Right hindlimb (tissue), 1 donor: ENCODE measurements at places on chromosomes 1 and 21.
A peak's percentile ranks its signal among the peaks of the same experiment; 100 is the strongest.

- peak; percentile 71 for DNase-seq
Measured at GRCh38 chr21:31604591-31605190, 54.8 kb upstream of the SOD1 start.

- DNase-seq: peak; percentile 47
Measured at GRCh38 chr21:43985690-43986251, 26.3 kb upstream of the TRAPPC10 start.

- no peak for DNase-seq
Measured at GRCh38 chr1:9331558-9332346, 39.1 kb downstream of the SPSB1 start.

- peak; percentile 87 for DNase-seq
Measured at GRCh38 chr1:82586473-82586872, 785.7 kb downstream of the ADGRL2 start.

DNA sequence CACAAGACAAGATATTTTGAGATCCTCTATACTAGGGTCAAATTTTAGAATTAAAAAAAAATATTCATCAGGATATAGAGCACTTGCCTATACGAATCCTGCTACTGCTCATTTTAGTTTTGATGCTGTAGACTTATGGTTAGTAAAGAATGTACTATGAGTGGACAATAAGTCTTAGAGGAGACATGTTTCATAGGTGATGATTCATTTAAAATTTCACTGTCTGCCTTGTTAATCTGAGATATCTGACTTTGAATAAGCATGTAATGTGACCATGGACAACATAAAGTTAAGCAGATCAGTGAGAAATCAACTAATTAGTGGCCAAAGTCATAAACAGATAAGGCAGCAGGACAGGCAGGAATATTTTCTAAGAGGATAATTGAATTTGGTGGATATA, 106.8 kb upstream of the HP1BP3 start:
- no peak for DNase-seq

- no peak for DNase-seq
Measured at GRCh38 chr1:19646377-19647319, 2.5 kb downstream of the NBL1 start.

DNA sequence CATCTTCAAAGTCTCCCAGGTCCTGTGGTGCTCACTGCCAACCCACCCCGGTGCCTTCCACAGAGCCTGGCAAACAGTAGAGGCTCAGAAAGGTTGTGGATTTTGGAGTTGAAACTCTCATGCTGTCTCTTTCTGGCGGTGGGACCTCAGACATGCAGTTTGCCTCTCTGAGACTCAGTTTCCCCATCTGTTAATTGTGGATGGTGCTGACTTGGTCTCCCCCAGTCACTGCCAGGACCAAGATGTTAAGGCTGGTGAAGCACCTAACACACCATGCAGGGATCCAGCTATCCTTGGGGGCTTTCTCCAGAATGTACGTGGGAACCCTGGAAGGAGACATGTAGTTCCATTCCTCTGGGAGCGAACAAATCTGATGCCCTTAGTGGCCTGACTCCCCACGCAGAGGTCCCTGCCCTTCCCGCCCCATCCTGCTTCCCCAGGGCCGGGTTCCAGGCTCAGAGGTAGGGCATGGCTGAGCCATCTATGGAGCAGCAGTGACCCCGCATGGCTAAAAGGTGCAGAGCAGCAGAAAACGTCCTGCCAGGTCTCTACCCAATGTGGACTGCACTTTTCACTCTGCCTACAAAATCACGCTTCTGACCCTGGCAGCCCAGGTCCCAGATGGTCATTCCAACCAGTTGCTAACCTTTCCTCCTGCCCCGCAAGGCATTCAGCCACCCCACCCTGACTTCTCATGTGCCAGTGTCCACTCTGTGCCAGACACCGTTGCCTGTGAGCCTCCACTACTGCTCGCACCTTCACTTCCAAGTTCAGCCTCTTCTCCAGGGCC, 9.2 kb upstream of the TTC22 start:
- peak; percentile 71 for DNase-seq

DNA sequence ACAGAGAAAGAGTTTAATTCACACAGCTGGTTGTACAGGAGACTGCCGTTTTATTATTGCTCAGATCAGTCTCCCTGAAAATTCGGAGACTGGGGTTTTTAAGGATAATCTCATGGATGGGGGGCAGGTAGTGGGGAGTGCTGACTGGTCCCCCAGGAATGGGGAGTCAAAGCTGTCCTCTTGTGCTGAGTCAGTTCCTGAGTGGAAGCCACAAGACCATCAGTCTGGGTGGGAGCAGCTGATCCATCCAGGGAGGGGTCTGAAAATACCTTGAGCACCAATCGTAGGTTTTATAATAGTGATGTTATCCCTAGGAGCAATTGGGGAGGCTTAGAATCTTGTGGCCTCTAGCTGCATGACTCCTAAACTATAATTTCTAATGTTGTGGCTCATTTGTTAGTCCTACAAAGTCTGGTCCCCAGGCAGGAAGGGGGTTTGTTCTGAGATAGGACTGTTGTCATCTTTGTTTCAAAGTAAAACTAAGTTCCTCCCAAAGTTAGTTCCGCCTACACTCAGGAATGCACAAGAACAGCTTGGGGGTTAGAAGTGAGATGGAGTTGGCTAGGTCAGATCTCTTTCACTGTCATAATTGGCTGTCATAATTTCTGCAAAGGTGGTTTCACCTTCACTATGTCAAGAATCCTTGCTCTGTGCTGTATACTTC, 50.3 kb downstream of the TRAF5 start:
- DNase-seq: no peak

DNA sequence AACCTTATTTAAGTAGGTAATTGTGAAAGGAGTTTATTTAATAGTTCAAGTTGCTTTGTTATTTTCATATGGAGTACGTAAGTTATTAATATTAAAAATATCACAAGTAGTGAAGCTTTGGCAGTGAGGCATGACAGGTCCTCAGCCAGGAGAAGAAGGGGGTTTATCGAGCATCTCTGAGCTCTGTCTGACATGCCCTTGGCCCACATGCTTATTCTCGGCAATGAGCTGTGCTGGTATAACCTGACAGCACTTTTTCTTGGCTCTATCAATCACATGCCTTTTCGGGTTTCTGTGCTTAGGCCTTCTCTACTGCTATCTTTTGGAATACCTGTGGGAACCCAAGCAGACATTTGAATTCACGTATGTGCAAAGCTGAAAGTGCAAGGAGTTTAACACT, 84.8 kb downstream of the OLFM3 start:
- DNase-seq: no peak

DNA sequence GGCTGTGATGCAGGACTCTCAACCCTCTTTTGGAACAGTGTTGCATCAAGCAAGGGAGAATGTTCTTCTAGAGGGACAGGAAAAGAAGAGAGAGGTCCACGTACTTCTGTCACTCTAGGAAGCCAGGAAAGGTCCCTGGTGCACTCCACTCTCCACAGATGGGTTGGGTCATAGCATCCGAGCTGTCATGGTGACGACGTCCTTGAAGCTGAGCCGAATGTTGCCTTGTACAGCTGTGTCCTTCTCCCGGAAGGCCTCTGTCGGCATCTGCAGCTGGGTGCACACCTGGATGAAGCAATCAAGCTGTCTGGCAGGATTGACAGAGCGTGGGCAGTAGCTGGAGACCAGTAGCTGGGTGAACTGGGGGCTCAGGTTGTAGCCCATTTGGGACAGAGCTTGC, 12.5 kb downstream of the MDM4 start:
- DNase-seq: no peak

DNA sequence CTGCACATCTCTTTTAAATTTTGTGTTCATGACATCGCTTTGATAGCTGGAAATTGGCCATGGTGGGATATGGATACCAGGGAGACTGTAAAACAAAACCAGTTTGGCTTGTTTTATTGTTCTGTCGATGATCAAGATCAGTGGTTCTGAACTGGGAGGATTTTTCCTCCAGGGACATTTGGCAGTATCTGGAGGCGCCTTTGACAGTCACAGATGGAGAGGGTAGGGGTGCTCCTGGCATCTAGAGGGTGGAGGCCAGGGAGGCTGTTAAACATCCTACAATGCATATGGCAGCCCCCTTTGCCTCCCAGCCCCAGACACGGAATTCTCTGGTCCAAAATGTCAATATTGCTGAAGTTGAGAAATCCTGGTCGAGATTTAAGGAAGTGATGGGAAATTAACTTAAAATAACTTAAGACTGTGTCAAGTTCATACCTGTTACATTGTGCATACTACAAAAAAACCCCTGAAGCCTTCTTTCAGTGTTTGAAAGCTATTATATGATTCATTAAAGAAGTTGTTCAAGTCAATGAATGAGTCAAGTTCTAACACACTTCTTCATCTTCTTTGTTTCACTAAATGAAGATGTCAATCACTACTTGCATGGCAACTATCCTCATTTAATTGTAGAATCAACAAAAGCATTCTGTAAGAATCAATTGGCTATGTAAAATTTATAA, 150.9 kb downstream of the KCNJ6 start:
- no peak for DNase-seq
